IMR-90 (cell line): ENCODE measurements at places on chromosomes 6 and 20.
A peak's percentile ranks its signal among the peaks of the same experiment; 100 is the strongest.

- peaks cover 3% of the 10 kb centered on the region; the same call in 1 of the 2 replicates for H3K27me3 ChIP-seq
- no peak overlapping the region for H3K27ac ChIP-seq
- no peak for DNase-seq
- no peaks in the 10 kb centered on the region for H3K36me3 ChIP-seq
Measured at GRCh38 chr6:20252311-20252710, 40.0 kb upstream of the MBOAT1 start.

DNA sequence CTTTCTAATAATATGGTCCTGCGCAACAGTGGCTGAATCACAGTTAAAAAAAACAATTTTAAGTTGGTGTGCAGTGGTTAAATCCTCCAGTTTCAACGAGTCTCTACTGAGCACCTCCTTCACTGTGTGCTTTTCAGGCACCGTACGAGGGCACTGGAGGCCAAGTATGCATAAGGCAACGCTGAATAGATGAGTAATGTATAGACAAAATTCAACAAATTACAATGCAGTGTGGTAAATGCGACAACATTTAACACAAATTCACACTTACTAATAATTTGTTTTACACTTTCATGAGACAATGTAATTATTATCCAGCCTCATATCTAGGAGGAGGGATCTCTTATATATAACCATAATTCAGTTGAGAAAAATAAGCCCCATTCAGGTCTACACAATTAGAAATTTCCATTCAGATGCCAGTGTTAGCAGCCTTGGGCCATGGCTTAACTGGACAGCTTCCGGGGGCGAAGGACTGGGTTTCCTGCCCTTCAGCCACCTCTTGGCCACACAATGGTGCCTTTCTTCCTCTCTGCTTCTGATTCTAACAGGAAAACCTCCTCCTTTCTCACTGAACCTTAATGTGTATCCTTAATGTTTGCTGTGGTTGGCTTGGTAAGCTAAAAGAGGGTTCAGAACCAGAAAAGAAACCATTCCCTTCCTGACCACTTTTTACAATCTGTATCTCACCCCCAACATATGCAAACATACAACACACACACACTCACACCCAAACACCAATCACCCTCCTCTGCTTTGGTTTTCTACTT lies 51.9 kb downstream of the B4GALT5 start:
- no peaks in the 10 kb centered on the region for H3K36me3 ChIP-seq
- no peaks in the 10 kb centered on the region for H3K27me3 ChIP-seq
- DNase-seq: no peak

DNA sequence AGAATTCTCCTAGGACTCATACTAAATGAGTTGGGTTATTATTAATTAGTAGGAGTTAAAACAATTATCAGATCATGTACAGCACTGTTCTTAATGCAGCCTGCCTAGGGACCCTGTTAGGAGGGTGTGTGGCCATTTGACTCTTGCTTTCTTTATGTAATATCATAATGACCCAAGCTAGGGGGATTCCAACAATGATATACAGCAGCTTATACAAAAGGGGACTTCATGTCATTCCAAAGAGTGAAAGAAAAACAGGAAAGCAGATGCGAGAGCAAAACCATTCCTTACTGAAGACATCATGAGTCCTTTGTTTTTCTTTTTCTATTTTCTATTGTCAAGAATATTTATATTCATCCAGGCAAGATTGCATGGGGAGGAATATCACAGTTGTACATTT lies 455.2 kb downstream of the PLCB1 start:
- no peaks in the 10 kb centered on the region; the same call in 1 of the 2 replicates for H3K4me1 ChIP-seq
- H3K36me3 ChIP-seq: no peaks in the 10 kb centered on the region
- no peaks in the 10 kb centered on the region for H3K27me3 ChIP-seq
- H3K27ac ChIP-seq: no peak overlapping the region
- H3K4me3 ChIP-seq: no peak overlapping the region

GRCh38 chr6:89604653-89605052 lies 33.9 kb downstream of the LYRM2 start:
- no peak overlapping the region for H3K27ac ChIP-seq
- H3K4me1 ChIP-seq: no peaks in the 10 kb centered on the region
- H3K4me3 ChIP-seq: no peak overlapping the region
- H3K27me3 ChIP-seq: no peaks in the 10 kb centered on the region; the same call in 1 of the 2 replicates
- DNase-seq: no peak

- peaks cover 31% of the 10 kb centered on the region for H3K27me3 ChIP-seq
- DNase-seq: no peak
- no peak overlapping the region for H3K27ac ChIP-seq
- no peaks in the 10 kb centered on the region for H3K36me3 ChIP-seq
- H3K4me3 ChIP-seq: no peak overlapping the region
- no peaks in the 10 kb centered on the region for H3K4me1 ChIP-seq
Measured at GRCh38 chr6:106442395-106442794, 81.9 kb downstream of the CRYBG1 start.

- no peak overlapping the region for H3K4me3 ChIP-seq
- H3K27me3 ChIP-seq: no peaks in the 10 kb centered on the region
- H3K4me1 ChIP-seq: peaks cover 4% of the 10 kb centered on the region
- DNase-seq: no peak
- H3K27ac ChIP-seq: no peak overlapping the region
- H3K36me3 ChIP-seq: no peaks in the 10 kb centered on the region
Measured at GRCh38 chr6:139525415-139525814, 151.0 kb upstream of the CITED2 start.

GRCh38 chr6:160891690-160892089 lies 99.9 kb upstream of the MAP3K4 start:
- no peak overlapping the region for H3K27ac ChIP-seq
- H3K4me1 ChIP-seq: no peaks in the 10 kb centered on the region
- DNase-seq: no peak
- H3K27me3 ChIP-seq: no peaks in the 10 kb centered on the region
- H3K36me3 ChIP-seq: no peaks in the 10 kb centered on the region

DNA sequence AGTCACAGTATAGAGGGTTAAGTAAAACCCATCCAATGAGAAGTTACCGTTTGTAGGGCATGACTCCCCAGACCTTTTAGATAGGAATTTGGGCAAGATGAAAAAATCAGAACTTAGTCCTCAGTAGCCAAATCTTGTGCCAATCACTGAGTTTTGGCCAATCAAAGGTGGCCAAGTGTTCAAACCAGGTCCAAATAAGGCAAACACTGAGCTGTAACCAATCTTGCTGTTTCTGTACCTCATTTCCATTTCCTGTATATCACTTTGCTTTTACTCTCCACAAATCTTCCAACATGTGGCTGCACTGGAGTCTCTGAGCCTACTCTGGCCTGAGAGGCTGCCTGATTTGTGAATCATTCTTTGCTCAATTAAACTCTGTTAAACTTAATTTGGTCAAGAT lies 81.8 kb upstream of the GPR6 start:
- DNase-seq: peak; percentile 5
- no peak overlapping the region for H3K4me3 ChIP-seq
- H3K36me3 ChIP-seq: no peaks in the 10 kb centered on the region
- peaks cover 4% of the 10 kb centered on the region for H3K27me3 ChIP-seq
- no peaks in the 10 kb centered on the region for H3K4me1 ChIP-seq

GRCh38 chr6:133817460-133818047 lies 71.4 kb upstream of the TCF21 start:
- H3K36me3 ChIP-seq: no peaks in the 10 kb centered on the region
- no peak overlapping the region for H3K27ac ChIP-seq
- DNase-seq: no peak
- no peak overlapping the region for H3K4me3 ChIP-seq
- H3K4me1 ChIP-seq: peaks cover 3% of the 10 kb centered on the region

DNA sequence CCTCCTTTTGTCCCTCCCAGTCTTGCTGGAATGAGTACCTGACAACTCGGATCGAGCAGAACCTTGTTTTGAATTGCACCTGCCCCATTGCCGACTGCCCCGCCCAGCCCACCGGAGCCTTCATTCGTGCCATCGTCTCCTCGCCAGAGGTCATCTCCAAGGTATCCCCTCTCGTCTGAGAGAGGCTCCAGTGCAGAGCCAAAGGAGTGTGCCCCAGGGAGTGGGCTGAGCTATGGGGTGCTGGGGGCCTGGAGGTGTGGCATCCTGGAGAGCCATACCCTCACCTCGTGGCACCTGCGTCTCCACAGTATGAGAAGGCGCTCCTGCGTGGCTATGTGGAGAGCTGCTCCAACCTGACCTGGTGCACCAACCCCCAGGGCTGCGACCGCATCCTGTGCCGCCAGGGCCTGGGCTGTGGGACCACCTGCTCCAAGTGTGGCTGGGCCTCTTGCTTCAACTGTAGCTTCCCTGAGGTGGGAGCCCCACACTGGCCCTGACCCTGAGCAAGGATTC lies 8.8 kb downstream of the DNPH1 start:
- H3K27ac ChIP-seq: no peak overlapping the region
- H3K27me3 ChIP-seq: no peaks in the 10 kb centered on the region
- H3K36me3 ChIP-seq: peaks cover 50% of the 10 kb centered on the region
- H3K4me3 ChIP-seq: no peak overlapping the region

DNA sequence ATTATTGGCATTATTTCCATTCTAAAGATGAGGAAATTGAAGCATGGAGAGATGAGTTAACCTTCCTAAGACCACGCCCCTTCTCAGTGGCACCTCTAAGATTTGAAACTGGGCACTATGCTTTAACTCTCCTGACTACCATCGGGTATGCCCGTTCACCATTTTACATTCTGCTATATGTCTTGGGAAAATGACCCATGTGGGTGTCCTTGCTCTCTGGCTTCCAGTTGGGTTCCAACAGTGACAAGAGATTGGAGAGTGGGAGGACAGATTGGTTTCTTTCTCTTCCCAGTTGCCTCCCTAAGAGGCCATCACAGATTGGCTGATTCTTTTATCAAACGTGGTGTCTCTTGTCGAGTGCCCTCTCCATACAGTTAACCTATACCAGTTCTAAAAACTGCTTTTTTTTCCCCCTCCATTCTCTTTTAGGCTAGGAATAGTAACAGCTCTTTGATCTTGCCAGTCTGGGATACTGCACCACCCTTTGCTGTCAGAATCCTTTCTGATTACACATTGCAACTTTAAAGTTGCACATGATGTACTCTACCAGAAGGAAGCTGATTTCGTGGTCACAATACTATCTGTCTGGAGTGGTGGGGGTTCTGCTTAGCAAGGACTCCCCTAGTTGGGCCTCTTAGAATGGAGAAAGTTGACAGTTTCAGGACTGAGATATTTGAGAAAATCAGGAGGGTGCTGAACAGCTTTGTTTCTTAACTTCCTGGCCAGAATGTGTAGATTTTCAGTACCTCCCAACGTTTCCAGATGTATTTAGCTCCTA lies 88.0 kb upstream of the ELOVL5 start:
- H3K4me3 ChIP-seq: no peak overlapping the region
- DNase-seq: peak; percentile 17
- H3K27ac ChIP-seq: no peak overlapping the region
- H3K36me3 ChIP-seq: no peaks in the 10 kb centered on the region
- peaks cover 8% of the 10 kb centered on the region for H3K4me1 ChIP-seq
- no peaks in the 10 kb centered on the region for H3K27me3 ChIP-seq

DNA sequence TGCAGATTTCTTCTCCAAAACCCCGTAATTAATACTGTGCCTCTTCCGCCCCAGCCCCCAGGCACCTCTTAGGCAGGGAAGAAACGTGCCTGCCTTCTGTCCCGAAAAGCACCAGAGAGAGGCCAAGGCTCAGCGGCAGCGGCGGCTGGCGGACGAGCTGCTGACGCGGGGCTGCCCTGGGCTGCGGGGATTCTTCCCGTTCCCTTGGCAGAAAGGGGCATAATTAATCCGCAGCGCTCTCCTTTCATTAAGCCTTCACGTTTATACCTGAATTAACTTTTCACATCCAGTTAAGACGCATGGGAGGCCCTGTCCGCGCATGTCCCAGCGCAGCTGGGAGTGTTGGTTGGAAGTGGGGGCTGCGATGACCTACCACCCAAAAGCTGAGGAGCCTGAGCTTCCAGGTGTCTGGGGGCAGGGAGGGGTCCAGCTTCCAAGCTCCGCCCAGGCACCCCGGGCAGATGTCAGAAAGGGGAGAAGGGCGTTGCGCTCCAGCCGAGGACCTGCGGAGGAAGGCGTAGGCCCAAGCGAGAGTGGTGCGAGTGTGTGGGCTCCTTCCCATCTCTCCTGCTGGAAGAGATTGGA lies 167.4 kb upstream of the LRFN2 start:
- no peak for DNase-seq
- H3K27ac ChIP-seq: no peak overlapping the region
- H3K36me3 ChIP-seq: no peaks in the 10 kb centered on the region
- no peak overlapping the region for H3K4me3 ChIP-seq
- H3K4me1 ChIP-seq: no peaks in the 10 kb centered on the region

- H3K36me3 ChIP-seq: no peaks in the 10 kb centered on the region
- no peak overlapping the region for H3K27ac ChIP-seq
- DNase-seq: no peak
- H3K27me3 ChIP-seq: peaks cover 28% of the 10 kb centered on the region
Measured at GRCh38 chr20:3738111-3739053, 5.9 kb downstream of the HSPA12B start.

- H3K4me3 ChIP-seq: no peak overlapping the region
- H3K4me1 ChIP-seq: no peaks in the 10 kb centered on the region
- no peaks in the 10 kb centered on the region for H3K36me3 ChIP-seq
Measured at GRCh38 chr6:70379473-70380013, 33.8 kb upstream of the FAM135A start.

DNA sequence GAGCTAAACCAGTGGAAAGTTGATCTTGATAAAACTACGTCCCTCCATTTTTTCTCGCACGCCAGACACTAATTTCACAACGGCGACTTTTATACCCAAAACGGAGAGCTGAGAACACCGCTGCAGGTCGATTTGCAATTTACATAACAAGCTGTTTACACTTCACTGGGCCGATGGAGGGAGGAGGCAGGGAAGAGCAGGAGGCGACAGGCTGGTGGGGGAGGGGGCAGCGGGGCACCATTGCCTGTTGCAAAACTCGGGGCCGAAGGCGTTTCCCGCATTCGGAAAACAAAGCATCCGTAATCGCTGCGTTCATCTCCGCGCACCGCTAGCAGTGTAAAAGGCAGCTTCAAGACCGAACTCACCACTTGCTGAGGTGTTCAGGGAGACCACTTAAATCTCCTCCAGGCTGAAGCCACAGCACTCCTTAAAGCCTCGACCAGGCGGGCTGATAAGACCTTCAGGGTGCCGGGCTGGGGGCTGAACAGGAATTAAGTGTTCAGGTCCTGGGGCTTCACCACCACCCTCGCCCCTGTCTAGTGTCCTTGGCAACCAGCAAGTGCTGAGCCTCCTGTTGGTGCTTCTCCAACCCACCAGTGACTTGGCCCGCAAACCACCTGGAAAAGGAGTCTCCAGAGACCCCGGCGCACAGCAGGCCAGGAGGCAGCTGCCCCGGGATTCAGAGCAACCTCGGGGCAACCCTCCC lies 2.0 kb upstream of the FOXC1 start:
- DNase-seq: no peak
- no peak overlapping the region for H3K27ac ChIP-seq

- no peak overlapping the region for H3K4me3 ChIP-seq
- no peaks in the 10 kb centered on the region for H3K36me3 ChIP-seq
- peaks cover 34% of the 10 kb centered on the region for H3K27me3 ChIP-seq
- H3K4me1 ChIP-seq: no peaks in the 10 kb centered on the region
- DNase-seq: no peak
Measured at GRCh38 chr20:63150911-63151531, 64.9 kb downstream of the YTHDF1 start.

- no peaks in the 10 kb centered on the region for H3K4me1 ChIP-seq
- no peak overlapping the region for H3K27ac ChIP-seq
- no peak for DNase-seq
- no peak overlapping the region for H3K4me3 ChIP-seq
Measured at GRCh38 chr20:42740226-42740870, 449.4 kb downstream of the PTPRT start.
